Progenitor cell of endocrine pancreas (in vitro differentiated cells): ENCODE measurements at places on chromosomes 4 and X.

DNA sequence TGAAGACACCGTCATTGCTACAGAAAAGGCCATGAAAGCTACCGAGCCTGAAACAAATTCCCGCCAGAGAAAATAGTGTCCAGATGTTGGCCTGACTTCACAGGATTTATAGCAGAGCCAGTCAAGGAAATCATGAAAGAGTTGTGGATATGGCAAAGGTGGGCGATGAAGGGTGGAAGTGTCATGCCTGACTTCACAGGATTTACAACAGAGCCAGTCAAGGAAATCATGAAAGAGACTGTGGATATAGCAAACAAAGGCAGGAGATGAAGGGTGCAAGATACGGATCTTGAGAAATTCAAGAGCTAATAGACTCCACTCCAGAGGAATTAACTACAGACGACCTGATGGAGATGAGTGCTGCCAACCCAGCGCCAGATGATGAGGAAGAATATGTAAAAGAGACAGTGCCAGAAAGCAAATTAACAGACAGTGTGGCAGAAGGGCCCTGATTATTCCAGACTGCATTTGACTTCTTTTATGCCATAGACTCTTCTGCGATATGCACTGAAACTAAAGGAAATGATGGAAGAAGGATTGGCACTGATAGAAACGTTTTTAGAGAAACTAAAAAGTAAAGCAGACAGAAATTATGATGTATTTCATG lies 17.2 kb downstream of the TRMT44 start:
- no peak for DNase-seq

GRCh38 chr4:109801895-109802319 lies at the start of gene CFI:
CFI (minus strand) TSS chr4:109801999; CDS start chr4:109801971, 28 bp downstream.
- no peak for DNase-seq

- no peak for DNase-seq
Measured at GRCh38 chr4:168755598-168756477, 254.2 kb downstream of the CBR4 start.

DNA sequence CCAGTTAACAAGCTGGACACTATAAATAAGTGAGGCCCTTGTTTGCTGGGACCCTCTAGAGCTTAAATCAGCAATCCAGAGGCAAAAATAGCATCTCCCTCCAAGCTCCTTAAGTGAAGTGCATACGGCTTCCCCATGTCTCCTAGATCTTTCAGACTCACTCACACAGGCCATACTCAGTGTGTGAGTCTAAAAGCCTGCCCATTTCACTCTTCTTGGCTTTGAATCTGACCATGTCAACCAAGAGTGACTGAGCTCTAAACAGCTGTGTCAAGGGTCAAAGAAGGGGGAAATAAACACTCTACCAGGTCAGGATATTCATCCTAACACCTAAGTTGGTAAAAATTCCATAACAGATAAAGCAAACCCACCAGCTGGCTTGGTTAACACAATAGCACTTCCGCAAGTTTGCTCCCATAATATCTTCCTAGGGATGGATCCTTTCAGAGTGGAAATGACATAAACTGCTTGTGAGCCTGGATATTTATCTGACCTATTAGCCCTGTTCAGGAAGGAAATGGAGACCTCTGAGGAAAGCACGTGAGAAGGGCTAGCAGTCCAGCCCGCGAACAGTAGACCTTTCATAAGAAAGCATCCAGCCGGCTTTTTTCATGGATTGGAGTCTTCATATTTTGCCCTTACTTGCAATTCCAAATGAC lies 65.6 kb downstream of the MID1 start:
- DNase-seq = no peak

GRCh38 chrX:78665342-78665741 lies 6.2 kb upstream of the RTL3 start:
- DNase-seq = no peak
